ENCODE measurements at places on chromosomes 11 and 22.

DNA sequence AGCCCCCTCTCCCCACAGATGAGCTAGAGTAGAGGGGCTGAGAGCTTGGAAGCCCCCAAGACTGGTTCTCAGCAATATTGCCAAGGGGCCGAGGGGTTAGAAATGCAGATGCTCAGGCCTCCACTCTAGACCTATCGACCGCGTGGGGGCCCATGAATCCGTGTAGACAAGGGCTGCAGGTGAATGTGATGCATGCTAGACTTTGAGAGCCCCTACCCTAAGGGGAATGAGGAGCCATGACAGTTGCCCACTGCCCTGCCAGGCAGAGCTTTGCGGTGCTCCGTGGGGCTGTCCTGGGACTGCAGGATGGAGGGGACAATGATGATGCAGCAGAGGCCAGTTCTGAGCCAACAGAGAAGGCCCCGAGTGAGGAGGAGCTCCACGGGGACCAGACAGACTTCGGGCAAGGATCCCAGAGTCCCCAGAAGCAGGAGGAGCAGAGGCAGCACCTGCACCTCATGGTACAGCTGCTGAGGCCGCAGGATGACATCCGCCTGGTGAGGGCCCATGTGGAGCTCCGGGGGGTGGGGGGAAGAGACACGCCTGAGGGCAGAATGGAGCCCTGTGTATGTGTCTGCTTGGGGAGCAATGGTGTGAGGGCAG is 1.3 kb downstream of the SSH3 start:
- H3K36me3 ChIP-seq: no peaks in the 10 kb centered on the region
- H3K27me3 ChIP-seq: no peaks in the 10 kb centered on the region
- H3K27ac ChIP-seq: peak overlapping the region; percentile 93
- H3K4me1 ChIP-seq: peaks cover 10% of the 10 kb centered on the region
- peak overlapping the region; percentile 90 for H3K4me3 ChIP-seq

- H3K27me3 ChIP-seq: no peaks in the 10 kb centered on the region
- peak overlapping the region; percentile 98 for H3K27ac ChIP-seq
- H3K4me1 ChIP-seq: peaks cover 14% of the 10 kb centered on the region
Observed at GRCh38 chr11:114058871-114059277, 637 bp upstream of the ZBTB16 start.

DNA sequence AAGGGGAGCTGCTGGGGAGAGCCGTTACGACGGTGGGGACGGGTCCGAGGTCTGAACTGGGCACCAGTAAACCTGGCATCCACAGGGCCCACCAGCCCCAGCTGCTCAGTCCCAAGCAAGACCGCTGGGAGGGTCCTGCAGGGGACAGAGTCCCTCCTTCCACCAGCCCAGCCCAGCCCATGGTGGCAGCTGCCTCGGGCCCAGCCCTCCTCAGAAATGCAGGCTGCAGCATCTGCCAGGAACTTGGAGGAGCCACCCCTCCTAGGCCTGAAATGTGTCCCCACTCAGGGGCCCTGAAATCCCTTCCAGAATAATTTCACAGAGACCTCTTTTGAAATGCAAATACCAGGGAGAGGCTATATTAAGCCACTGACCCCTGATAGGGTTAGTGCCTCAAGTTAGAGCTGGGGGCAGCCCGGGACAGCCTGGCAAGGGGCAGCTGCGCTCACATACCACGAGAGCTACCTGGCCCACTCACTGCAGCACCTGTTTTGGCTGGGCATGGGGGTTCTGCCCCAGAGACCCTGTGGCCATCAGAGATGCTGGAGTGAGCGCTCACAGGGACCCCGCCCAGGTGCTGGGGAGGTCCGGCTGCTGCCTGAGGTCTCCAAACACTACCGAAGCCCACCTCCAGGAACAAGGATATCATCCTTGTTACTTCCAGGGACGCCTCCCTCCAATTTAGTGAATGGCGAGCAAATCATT is 53.1 kb downstream of the CELSR1 start:
- no peaks in the 10 kb centered on the region for H3K4me1 ChIP-seq
- DNase-seq: no peak
- H3K27me3 ChIP-seq: no peaks in the 10 kb centered on the region
- no peak overlapping the region for H3K4me3 ChIP-seq

DNA sequence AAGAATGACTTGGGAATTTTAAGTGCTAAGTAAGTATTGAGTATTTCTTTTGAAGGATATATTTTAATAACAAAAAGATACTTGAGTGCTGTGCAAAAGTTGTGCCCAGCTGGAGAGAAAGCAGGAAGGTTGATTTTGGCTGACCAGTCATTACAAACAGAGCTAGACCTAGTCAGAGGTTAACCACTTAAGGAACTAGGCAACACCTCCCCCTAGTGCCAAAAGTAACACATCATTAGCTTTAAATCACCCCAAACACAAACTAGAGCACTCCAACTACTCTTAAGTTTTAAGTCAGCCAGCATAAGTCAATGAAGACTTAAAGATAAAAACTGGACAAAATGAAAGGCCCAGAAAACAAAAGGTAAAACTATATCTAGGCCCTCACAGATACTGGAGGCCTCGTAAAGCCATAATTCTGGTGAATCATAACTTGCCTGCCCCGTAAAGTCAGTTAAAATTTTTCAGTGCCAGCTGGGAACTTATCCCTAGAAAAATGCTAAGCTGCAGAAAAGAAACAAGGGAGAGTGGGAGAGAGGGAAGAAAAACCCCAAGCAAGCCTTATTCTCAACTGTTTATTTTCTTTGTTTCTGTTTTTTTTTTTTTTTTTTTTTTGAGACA is 4.6 kb downstream of the TMEM9B start:
- no peak for DNase-seq
- peaks cover 16% of the 10 kb centered on the region for H3K4me1 ChIP-seq
- H3K27ac ChIP-seq: peak overlapping the region; percentile 21

- H3K27ac ChIP-seq: no peak overlapping the region
- H3K27me3 ChIP-seq: no peaks in the 10 kb centered on the region
- no peak overlapping the region for H3K4me3 ChIP-seq
- DNase-seq: no peak
- no peaks in the 10 kb centered on the region for H3K36me3 ChIP-seq
Observed at GRCh38 chr22:45402466-45402985, 10.9 kb downstream of the SMC1B start.

GRCh38 chr22:45918459-45919370 is 58.2 kb downstream of the WNT7B start:
- H3K36me3 ChIP-seq: no peaks in the 10 kb centered on the region
- peak overlapping the region; percentile 16 for H3K27ac ChIP-seq
- peak; percentile 65 for DNase-seq

Measured in breast epithelium (tissue), 4 donors.